ENCODE measurements at places on chromosomes 5 and 9.

GRCh38 chr9:136364942-136365774 is 1.6 kb upstream of the DNLZ start:
- DNase-seq: no peak

DNA sequence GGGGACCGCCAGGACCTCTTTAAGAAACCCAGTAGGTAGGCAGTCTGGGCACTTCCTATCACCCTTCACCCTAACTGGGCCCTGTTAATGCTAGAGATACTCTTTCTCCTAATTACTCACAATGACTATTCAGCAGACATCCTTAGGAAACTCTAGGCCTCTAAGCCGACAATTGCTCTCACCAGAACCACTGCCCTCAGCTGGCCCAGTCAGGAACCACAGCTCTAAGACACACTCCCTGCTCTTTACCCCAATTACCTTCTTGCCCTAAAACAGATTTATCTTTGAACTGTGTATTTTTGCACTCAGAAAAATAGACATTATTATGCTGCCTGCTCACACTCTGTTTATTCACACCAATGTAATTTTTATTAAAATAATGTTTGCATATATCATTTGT is 432.6 kb upstream of the SLC30A5 start:
- DNase-seq: no peak

GRCh38 chr9:93594041-93594756 is 17.8 kb downstream of the PHF2 start:
- no peak for DNase-seq

GRCh38 chr9:115804206-115804605 is 349.4 kb upstream of the PAPPA start:
- DNase-seq: no peak

DNA sequence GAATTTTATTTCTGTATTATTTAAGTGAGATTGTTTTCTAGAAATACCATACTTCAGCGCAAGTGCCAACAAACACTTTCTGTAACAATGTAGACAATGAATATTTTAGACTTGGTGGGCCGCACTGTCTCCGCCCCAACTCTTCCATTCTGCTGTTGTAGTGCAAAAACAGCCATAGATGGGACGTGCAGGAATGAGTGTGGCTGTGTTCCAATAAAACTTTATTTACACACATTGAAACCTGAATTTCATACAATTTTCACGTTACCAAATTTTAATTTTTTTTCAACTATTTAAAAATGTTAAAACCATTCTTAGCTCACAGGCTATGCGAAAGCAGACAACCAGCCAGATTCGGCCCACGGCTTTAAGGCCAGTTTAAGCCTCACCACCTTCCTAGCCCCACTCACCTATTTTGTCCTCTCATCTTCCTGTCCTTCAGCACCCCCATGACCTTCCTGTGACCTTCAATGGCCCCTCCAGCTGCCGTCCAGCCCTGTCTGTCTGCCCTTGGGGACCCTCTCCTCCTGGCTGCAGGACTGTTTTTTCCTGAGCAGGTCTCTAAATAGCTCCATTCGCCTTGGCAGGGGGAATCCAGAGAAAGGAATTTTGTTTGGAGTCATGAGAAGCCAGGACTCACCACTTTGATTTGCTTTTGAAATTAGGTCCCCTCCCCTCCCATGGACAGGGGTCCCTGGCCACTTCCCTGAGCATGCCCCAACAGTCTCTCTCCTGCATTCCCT is 11.2 kb upstream of the ANXA6 start:
- no peak for DNase-seq

- DNase-seq: no peak
Observed at GRCh38 chr9:115058684-115059315, 59.2 kb downstream of the TNC start.

- DNase-seq: no peak
Observed at GRCh38 chr9:80175286-80176150, 603.8 kb downstream of the TLE4 start.
